ENCODE measurements at places on chromosomes 1 and 21.

GRCh38 chr1:237681210-237681609, 209.5 kb downstream of the ZP4 start:
- no peak for DNase-seq

GRCh38 chr1:5913078-5913845, 79.0 kb downstream of the NPHP4 start:
- no peak for DNase-seq

GRCh38 chr1:200310824-200311223, 99.0 kb downstream of the ZNF281 start:
- DNase-seq = no peak

DNA sequence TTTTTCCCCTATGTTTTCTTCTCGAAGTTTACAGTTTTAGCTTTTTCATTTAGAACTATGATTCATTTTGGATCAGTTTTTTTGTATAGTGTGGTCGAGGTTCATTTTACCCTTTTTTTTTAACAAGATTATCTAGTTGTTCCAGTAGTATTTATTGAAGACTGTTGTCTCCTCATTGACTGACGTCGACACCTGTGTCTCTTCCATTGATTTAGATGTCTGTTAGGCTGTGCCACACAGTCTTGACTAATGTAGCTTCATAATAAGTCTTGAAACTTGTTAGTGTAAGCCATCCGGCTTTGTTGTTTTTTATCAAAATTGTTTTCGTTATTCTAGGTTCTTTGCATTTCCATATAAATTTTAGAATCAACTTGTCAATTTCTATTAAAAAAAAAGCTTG, 45.2 kb downstream of the CAMSAP2 start:
- no peak for DNase-seq

- no peak for DNase-seq
These were observed 70.1 kb upstream of the NTPCR start for GRCh38 chr1:232880354-232880753.

- DNase-seq = no peak
These were observed at the start of gene HDGF for GRCh38 chr1:156751451-156751756. HDGF (minus strand) TSS chr1:156751675; CDS start chr1:156751429, 246 bp downstream.

- no peak for DNase-seq
These were observed 56.2 kb upstream of the ENAH start for GRCh38 chr1:225709101-225709500.

Data from BJ (cell line).